Activated CD4-positive, alpha-beta T cell treated with anti-CD3 and anti-CD28 coated beads, Interleukin-2, amount 10 ng/mL, durations not matched to agents 24 days and 14 days (primary cell): ENCODE measurements at places on chromosomes 5 and 9. TPM values are rescaled to one million over a fixed set of nuclear protein-coding genes. Genes with fewer than 3 reads are reported as not detected.

The GCNT1 gene
- total RNA-seq: 7.0 and 9.8 TPM in 2 replicates

GRCh38 chr9:113349066-113349444 lies 286 bp upstream of the BSPRY start:
- no peak for DNase-seq

- no peak for DNase-seq
Observed at GRCh38 chr5:78008356-78008967, 232.3 kb upstream of the TBCA start.

- no peak for DNase-seq
Observed at GRCh38 chr5:95238560-95239325, 46.2 kb downstream of the MCTP1 start.

DNA sequence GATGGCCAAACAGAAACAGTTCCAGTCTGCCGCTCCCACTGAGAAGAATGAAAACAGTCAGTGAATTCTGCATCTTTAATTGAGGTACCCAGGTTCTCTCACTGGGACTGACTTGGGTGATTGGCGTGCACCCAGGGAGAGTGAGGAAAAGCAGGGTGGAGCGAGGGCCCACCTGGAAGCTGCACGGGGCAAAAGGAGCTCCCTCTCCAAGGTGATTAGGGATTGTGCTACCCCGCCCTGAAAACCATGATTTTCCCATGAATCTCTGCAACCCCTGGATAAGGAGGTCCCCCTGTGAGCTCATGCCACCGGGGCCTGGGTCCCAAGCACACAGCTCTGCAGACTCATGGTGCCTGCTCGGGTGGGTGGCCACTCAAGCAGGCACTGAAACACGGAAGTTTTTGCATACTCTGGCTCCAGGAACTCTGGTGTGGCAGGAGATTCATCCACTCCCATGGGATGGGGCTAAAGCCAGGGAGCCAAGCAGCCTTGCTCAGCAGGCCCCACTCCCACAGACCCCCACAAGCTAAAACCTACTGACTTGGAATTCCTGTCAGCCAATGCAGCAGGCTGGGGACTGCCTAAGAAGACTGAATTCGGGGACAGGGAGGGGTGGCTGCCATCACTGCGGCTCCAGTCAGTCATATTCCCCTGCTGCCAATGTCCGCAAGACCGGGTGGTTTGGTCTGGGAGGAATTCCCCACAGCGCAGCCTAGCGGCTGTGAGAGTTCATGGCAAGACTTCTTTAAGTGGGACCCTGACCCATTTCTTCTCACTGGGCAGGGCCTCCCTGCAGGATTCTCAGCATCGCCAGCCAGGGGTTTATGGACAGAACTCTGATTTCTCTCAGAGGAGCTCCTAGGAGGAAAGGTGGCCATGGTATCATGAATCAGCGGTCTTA lies 652.2 kb upstream of the RGMB start:
- no peak for DNase-seq
